Activated T-helper 1 cell treated with anti-CD3 and anti-CD28 coated beads, Interleukin-2, amount 50 U/mL, for 16 hours (primary cell): ENCODE measurements at places on chromosomes 6 and 20.

DNA sequence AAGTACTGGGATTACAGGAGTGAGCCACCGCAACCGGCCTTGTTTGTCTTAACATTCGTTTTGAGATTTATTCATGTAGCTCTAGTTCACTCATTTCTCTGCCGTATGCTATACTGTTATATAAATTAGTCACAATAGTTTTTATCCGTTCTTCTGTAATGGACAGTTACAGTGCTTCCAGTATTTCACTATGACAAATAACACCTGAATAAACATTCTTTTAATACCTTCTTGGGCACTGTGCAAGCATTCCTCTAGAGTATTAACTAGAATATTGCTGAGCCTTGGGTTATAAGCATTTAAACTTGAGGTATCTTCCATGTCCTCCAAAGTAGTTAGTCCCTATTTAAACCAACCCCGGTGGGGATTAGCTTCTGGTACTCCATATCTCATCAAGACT is 45.6 kb downstream of the STK38 start:
- no peak for DNase-seq

- DNase-seq = no peak
Measured at GRCh38 chr6:23176883-23177282, 607.5 kb downstream of the HDGFL1 start.

DNA sequence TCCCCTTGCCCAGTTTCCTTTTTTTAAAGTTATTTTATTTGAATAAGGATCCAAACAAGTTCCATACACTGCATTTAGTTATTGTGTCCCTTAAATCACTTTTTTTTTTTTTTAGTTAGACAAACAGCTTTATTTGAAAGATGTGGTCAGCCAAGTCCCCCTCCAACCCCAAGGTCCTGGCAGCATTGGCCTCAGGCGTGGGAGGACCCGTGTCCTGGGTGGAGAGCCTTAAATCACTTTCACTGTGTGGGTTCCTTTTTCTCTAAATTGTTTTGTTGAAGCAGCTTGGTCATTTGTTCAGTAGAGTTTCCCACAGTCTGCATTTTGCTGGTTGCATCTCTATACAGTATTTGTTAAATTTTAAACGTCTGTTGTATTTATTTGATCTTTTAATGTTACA is 5.2 kb upstream of the TBCC start:
- no peak for DNase-seq

- no peak for DNase-seq
Measured at GRCh38 chr6:19444481-19444880, 392.7 kb upstream of the ID4 start.

GRCh38 chr6:111623046-111623718 is 17.5 kb upstream of the TRAF3IP2 start:
- no peak for DNase-seq

GRCh38 chr20:1905693-1906092 is 10.5 kb downstream of the SIRPA start:
- DNase-seq = no peak

- no peak for DNase-seq
Measured at GRCh38 chr20:19456595-19457395, 244.4 kb downstream of the SLC24A3 start.

DNA sequence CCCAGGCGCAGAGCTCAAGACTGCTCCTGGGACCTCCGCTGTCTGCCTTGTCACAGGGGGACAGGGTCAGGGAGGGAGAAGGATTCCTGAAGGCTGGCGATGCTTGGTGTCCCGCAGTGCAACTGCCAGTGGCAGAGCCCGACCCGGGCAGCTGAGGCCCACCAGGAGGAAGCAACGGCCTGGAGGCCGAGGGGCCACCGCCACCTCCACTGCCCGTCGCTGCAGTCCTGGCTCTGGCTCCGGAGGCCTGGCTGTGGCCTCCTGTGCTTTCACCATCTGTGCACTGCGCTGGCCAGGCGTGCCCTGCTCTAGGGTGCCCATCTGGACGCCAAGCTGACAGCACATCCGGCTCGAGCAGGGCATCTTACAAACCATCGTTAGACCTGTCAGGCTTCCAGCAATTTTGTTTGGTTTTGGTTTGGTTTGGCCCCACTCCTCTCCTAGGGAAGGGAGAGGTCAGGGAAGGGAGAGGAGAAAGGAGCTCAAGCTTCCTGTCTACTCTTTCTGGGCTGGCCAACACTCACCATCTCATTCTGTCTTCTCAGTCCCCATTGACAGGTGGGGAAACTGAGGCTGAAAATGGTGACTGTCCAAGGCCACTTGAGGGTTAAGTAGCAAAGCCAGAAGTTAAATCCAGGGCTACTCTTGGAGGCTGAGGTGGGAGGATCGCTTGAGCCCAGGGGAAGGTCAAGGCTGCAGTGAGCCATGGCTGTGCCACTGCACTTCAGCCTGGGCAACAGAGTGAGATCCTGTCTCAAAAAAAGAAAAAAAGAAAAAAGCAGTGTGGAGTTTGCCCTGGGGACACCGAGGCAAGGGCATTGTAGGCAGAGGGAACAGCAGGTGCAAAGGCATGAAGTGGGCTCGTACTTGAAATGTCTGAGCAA is 37.7 kb upstream of the NOL4L start:
- no peak for DNase-seq

DNA sequence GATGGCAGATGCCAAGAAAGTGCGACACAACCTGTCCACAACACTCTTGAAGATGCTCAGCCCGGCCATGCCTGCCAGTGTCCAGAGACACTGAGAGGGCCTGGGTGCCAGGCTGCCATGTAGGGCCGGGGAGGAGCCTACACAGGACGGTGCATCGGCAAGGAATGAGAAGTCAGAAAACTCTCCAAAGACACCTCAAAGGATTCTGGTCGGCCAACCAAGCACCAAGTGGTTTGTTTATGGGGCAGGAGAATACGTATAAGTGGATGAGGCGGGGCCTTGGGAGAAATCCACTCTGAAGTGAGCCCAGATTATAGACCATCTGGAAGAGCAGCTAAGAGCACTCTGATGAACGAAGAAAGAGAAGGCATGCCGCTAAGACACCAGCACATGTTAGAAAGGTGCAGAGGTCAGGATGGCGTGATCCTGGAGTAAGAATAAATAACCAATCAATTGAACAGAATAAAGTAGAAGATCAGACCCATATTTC is 120.7 kb upstream of the FOXQ1 start:
- no peak for DNase-seq

DNA sequence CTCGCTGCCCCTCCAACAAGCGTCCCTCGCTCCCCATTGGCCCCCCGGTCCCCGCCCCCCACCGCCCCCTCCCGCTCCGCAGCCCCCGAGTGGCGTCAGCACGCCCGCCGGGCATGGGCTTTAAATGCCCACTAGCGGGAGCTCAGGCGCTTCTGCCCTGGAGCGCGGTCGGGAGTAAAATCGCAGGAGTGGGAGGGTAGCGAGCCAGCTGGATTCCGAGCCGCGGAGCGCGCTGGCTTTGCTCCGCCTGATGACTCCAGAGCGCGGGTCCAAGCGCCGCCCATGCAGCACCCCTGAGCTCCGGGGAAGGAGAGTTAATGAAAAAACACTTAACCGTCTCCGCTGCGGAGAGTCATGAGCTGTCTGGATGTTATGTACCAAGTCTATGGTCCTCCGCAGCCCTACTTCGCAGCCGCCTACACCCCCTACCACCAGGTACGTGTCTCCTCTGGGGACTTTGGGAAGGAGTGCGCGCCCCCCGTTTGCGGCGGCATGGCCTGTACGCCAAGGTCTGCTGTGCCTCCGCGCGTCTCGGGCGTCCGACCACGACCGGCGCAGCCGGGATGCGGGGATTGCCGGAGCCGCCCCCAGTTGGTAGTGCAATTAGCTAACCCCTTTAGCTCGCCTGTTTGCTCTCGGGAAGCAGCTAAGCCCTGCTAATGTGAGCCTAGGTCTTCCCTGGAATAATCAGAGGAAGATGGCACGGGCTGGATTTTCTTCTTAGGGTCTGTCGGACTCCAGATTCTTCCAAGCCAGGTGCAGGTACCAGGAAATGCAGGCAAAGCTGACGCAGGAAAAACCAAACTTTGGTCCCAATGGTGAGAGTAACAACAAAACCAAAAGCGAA is at the start of gene VGLL2:
VGLL2 (plus strand) TSS at position 149 of the 847 bp plus-strand sequence; CDS start at position 355, 206 bp downstream.
- no peak for DNase-seq

GRCh38 chr6:89244241-89244985 is 27.3 kb upstream of the GABRR1 start:
- no peak for DNase-seq

DNA sequence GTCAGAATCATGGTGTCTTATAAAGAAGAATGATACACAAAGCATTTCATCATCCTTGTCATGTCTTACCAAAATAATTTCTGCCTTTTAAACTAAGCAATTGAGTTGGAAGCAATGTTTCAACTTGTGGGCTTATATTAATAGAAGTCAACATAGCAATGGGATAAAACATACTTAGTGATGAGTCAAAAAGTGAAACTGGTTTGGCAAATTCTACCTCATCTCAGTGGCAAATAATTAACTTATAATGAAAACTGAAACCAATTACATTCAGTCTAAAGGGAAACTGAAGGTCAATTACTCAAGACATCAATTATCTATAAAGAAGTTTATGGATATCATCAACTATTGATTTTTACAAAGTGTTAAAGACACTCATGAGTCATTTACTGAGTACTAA is 463.8 kb downstream of the BMP2 start:
- no peak for DNase-seq

- no peak for DNase-seq
Measured at GRCh38 chr6:1618311-1619097, 8.8 kb downstream of the FOXC1 start.

DNA sequence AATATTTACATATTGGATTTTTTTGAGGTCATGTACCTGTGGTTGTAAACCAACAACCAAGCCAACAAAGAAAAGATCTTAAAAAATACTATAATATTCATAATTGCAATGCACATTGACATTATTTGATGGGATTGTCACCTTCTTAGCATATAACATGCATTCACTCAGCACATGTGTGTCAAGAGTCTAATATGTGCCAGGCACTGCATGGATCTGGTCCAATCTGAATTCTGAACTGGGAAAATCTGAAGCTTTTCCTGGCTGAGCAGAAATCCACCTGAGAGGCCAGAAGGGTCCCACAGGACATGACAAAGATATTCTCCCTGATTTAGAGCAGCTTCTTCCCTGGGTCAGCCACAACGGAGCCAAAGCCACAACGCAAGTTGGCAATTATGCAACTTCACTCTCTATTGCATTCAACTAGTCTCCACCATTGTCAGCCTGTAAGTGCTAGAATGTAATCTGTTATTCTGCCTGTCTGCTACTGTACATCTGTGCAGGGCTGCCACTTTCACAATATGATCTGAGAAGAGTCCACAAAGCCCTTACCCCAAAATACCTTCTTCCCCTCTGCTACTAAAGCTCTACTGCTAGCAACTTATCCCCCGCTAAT is 17.0 kb upstream of the DDO start:
- no peak for DNase-seq

DNA sequence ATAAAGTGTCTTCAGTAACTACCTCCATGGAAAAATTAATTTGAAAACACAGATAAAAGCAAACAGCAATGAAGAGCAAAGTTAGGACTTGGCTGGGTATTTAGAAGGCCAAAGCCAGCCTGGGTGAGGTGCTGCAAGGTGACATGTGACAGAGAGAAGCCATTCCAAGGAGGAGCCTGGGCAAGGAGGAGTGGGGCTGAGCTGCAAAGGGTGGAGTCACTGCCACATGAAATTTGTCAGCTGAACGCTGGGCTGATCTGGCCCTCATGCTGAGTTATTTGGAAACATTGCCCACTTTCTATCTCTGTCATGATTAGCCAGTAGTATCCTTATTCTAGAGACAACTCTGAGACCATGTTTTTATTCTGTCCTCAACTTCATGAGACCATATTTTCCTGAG is 76.3 kb downstream of the PERP start:
- DNase-seq = no peak

GRCh38 chr6:45709781-45710220 is 305.9 kb downstream of the CLIC5 start:
- no peak for DNase-seq

DNA sequence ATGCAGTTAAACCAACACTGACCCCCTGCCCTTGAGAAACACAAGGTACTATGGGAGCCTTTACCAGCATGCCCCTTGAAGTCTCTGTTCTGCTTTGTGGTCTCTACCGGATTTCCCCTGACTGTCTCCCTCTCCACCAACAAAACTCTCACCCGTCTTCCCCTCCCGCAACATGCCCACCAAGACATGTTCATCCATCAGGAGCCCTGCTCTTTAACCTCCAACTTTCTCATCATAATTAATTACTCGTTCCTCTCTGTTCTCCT is 1.1 kb downstream of the ZNF165 start:
- no peak for DNase-seq

DNA sequence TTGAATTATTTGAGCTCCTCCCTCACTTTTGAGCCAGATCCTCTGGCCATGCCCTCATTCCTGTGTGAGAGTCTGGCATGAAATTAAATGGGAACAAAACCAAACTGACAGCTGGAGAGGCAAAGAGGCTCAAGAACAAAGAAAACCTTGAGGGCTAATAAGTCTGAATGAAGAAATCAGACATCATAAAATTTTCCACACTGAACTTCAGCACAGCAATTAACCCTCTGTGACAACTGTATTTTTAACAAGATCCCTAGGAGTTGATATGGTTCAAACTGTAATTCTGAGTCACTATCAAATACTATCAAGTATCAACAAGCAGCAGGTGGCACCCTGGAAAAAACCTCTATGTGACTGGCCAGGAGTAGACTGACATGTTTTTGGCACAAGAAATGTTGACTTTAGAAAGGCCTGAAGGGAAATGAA is 109.4 kb upstream of the EMILIN3 start:
- no peak for DNase-seq

DNA sequence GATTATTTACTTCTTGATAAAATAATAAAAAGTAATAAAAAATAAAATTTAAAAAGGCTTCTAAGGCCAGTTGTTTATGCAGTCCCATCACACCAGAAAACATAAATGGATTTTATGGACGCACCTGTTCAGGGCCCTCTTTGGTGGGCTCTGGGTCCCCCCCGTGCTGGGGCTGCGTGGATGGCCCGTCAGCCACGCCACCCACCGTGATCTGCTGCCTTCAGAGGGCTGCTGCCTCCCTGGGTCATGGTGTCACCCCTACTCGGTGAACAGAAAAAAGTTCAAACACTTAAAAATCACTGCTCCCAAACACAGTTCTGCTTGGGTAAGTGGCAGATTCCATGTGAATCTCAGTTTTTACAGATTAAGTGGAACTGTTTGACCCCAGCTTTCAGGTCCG is 447.6 kb upstream of the AGPAT4 start:
- DNase-seq = no peak

- no peak for DNase-seq
Measured at GRCh38 chr20:56797023-56797422, 167.9 kb downstream of the TFAP2C start.

DNA sequence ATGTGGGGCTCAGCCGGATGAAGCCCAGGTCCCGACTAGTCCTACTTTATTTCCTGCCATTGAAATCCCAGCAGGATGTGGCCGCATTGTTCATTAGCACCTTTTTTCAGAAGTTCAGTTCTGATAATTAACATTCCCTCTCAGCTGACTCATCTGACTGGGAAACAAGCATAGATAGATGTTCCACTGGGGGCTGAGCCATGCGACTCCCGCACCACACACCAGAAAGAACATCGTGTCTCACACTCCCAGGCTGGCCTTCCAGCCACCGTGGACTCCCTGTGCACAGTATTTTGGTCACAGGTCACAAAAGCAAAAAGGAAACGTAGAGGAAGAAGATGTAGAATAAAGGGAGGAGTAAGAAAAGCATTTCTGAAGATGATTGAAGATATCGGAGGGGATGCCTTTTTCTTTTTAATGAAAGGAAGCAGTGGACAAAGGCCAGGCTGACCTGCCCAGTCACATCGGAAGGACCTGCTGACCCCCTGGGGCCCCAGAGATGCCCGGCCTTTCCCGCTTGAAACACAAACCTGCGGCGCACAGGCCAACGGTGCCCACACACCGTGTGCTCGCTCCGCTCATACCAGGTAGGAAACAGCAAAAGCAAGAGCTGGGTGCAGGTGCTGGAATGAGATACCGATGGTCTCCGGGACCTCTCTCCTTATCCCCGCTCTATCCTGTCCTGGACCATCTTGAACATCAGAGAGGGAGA is 11.8 kb downstream of the RPS6KA2 start:
- no peak for DNase-seq
